Activated CD8-positive, alpha-beta memory T cell treated with anti-CD3 and anti-CD28 coated beads for 24 hours (primary cell): ENCODE measurements at places on chromosomes 3 and 15.

GRCh38 chr15:48823237-48823636 is 12.4 kb upstream of the CEP152 start:
- DNase-seq: no peak

- no peak for DNase-seq
Measured at GRCh38 chr15:99320374-99321215, 69.3 kb downstream of the LRRC28 start.

GRCh38 chr3:136250903-136251460 is 842 bp downstream of the PCCB start:
- DNase-seq: peak; percentile 74

DNA sequence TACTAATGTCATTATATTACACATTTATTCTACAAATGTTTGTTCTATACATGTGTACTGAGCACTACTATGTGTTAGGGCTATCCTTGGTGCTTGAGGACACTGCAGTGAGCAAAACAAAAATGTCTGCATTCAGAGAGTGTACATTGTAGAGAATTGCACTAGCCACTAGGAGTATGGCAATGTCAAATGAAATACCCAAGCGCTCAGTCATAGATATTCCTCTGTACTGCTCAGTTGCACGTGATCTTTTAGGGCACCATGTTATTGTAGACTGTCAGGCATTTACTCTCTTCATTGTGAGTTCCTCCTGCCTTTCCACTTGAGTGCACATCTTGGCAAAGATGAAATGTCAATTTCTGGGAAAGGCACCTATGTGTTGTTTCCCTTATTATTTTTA is 36.8 kb downstream of the FNDC3B start:
- DNase-seq: no peak

DNA sequence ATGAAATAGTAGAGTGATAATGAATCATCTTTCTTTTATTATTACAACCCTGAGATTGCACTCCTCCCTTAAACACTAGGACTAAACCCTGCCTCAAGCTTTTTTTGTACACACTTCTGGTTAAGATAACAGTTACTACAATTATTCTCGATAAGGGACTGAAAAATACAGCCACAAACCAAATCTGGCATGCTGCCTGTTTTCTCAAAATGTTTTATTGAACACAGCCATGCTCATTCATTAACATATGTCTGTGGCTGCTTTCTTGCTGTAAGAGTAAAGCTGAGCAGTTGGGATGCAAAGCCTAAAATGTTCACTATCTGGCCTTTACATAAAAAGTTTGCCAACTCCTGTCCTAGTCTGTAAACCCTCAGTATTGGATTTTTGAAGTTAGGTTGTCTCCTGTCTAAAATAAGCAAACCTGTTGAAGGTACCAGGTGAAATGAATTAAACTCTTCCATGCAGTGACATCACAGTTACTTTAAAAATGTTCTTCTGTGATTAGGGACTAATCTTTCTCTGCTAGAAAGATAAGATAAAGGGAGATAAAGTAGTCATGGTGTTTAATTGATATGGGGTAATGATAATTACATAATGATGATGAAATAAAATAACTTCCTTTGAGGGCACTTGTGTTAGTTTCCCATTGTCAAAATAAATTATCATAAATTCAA is 218.2 kb downstream of the STXBP5L start:
- no peak for DNase-seq

DNA sequence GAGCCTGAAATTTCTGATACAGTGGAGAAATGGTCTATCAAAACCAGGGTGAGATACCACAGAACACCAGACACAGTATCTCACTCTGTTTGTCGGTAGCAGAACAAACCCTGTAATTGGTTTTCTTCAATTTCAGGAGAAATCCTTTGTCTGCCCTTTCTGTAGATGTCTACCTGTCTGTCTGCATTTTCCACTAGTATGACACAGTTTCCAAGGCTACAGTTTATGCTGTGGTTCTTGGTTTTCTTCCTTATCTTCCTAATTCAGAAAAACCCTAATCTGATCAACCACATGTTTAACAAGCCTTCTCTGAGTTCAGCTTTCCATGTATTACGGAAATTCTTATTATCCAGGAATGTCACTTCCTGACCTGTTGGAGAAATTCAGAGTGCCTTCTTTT is 70.8 kb downstream of the SCN11A start:
- no peak for DNase-seq

DNA sequence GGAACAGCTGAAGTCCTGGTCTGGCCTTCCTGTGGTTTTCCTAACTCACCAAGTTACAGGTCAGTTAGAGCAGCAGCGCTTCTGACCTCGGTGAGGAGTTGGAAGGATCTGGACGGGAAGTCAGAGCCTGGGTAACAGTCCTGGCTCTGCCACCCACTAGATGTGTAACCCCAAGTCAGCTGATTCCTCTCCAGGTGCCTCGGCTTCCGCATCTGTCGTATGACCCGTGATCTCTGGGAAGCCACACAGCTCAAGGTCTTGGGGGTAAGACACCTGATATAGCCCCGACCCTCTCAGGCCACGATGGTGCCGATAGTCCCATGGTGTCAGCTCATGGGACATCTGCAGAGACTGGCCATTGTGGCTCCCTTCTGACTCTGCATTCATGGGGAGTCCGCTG is 8.3 kb upstream of the PIGZ start:
- DNase-seq: peak; percentile 45

GRCh38 chr3:52093756-52094545 is 37.6 kb upstream of the DUSP7 start:
- no peak for DNase-seq

- no peak for DNase-seq
Measured at GRCh38 chr3:154538566-154539360, 108.8 kb upstream of the GPR149 start.

GRCh38 chr3:10299679-10300078 is 6.9 kb upstream of the GHRL start:
- DNase-seq: no peak
